HT1080 (cell line): ENCODE measurements at places on chromosomes 2 and 18. TPM values are rescaled to one million over a fixed set of nuclear protein-coding genes. Genes with fewer than 3 reads are reported as not detected.

GAL3ST2 gene
- not detected in 2 replicates for total RNA-seq

PRLH gene
- not detected in 2 replicates for total RNA-seq

CYRIA gene
- 6.1 and 11.1 TPM in 2 replicates for total RNA-seq

CRYBA2 gene
- not detected in 2 replicates for total RNA-seq

ANKRD12 gene
- 5.8 and 9.3 TPM in 2 replicates for total RNA-seq

CRYGC gene
- 0.17 TPM in 1 of 2 replicates, not detected in the other for total RNA-seq

RRM2 gene
- 98.1 and 195 TPM in 2 replicates for total RNA-seq

HNMT gene
- not detected in 2 replicates for total RNA-seq

ST3GAL5 gene
- total RNA-seq: 1.2 TPM in 2 replicates

CAPN13 gene
- total RNA-seq: not detected in 2 replicates

GRCh38 chr2:40062381-40062780 lies 283.3 kb upstream of the THUMPD2 start:
- DNase-seq: no peak

DNA sequence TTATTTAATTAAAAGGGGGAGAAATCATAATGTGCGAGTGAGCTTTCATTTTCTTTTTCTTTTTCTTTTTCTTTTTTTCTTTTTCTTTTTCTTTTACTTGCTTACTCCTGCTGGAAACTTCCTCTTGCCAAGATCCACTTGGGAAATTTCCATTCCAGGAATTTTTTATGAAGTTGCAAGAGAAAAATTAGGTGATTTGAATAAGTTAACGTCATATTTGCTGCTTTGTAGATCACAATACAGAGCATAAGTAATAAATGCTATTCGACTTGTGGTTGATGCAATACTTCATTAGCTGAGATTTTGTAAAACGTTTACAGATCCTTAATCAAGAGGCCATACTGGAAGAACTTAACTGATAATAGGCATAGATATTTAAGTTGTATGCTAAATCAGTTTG lies 354.7 kb upstream of the SMIM21 start:
- DNase-seq: no peak

DNA sequence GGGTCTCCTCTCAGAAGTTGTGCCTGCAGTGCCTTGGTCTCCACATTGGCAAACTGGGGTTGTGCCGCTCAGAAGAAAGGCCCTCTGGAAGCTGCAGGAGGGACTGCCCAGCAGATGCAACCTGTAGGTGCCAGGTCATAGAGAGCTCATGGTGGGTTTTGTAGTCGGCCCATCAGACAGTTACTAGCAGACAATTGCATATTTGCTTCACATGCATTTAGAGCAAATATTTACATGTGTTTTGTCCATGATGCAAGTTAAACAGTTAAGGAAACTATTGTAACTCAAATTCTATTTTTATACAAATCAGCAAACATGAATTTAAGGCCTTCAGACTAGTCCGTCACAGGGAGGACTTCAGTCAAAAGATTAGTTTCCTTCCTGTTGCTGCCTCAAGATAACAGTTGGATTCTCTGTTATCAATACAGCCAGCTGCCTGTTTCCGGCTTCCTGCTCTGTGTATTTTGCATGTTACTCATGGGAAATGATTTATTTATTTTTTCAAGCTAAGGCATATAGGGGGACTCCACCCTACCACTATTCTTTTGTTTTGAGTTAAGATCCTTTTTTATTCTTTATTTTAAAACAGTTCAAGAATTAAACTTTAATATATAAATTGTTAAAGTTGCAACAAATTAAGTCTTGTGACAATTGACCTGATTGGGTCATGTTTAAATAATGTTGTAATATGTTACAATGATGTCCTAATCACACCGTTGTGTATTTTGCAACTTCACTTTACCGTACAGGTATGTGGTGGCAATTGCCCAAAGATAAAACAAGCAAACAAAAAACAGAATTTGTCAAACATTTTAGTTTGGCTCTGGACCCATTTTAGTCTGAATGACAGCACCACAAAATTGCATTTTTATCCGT lies 133.5 kb downstream of the SPTBN1 start:
- DNase-seq: peak; percentile 58

DNA sequence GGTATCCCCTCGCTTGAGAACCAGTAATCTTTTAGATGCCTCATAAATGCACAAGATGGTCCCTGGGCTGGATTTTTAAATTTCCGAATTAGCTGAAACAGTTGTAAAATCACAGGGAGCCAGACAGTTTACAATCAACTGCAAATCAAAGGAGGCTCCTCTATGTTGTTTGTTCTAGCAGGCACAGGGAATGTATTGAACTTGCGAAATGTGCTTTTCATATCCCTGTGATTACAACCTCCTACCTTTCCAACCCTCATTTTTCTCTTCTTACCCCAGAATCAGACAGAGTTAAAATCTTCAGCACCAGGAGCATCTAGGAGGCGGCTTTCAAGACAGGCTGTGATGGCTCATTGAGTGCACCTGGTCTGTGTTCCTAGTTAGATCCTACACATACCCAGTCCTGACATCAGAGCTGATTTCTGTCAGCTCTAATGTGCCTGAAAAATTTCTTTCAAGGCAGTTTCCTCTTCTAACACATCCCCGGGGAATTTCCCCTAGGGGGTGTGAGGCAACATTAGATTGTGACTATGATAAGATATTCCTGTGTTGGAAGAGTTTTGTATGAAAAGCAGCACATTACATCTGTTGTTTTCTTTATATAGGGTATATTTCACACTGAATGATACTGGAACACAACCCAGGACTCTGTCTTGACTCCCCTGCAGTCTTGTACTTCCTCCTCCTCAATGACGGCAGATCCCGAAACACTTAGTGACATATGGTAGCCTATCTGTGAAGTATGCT lies 17.9 kb upstream of the CAVIN2 start:
- DNase-seq: no peak

DNA sequence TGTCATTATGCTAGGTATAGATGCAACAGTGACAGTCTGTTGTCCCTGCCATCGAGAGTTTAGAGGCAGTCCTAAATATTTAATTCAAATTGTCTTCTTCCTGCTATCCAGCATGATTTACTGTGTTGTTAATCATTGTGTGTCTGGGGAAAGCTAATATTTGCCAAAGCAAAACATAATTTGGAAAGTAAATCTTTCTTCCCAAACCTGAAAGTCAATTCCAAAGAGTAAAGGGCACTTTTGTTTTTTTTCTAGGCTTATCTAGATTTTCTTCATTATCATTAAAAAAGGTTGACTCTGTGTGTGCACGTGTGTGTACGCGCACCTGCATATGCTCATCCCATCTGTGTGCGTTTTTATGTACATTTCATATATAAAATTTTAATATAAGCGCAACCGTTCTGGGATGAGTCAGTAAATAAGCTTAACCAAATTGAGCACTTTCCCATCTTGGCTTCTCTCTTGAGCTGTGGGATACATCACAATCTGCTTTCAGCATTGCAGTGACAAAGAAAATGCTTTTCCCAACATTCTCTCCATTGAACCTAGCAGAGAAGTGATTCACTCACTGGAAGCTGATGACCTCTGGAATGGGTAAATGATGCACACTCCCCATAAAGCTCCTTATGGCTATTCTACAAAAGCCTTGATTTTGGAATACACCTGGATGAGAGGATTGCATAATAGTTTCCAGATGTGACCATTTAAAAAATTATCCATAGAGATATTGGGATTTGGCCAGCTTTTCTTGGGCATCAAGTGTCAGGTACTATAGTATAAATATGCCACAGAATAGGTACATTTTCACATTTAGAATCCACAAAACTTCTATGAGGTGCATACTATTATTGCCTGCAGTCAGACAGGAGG lies 488.4 kb downstream of the ADCYAP1 start:
- no peak for DNase-seq

- no peak for DNase-seq
These were observed 585.0 kb upstream of the NXPH2 start for GRCh38 chr2:139365189-139365588.

- no peak for DNase-seq
These were observed 14.3 kb upstream of the D2HGDH start for GRCh38 chr2:241720099-241720498.

- peak; percentile 68 for DNase-seq
These were observed 105.5 kb upstream of the NEUROD1 start for GRCh38 chr2:181785691-181786344.

- no peak for DNase-seq
These were observed 287.7 kb downstream of the FBXO15 start for GRCh38 chr18:73859837-73860397.

DNA sequence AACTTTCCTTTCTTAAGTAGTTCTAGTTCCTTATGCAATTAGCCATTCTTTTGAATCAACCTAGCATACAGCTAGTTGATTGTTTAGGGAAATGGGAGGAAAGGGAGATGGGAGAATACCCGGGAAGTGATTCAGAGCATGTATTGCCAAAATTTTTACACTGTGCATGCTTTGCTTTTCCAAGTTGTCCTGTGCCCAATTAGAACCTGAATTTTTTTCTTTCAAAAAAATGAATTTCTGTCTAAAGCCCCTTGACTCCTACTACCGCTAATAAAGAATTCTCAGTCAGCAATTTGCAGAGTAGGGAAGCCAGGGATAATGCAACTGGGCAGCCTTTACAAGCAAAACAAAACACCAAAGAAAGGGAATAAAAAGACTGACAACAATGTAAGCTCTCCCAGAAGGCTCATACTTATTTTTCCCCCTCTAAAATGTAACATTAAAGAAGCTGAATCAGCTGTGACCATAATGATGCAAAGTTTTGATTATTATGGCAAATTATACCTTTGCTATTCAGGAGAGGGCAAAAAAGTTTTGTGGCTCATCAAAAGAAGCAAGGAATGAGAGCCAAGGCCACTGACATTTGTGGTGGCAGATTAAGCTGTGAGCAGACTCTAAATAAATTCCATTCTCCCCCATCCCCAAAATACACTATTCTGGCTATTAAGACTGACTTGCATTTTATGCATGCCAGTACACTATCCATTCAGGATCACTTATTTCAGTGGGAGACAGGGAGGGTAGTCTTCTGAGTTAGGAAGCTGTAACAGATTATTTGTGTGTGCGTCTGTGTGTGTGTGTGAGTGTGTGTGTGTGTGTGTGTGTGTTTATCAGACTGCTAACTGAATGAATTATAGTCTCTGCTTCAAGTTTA lies 174.3 kb downstream of the ERBB4 start:
- peak; percentile 56 for DNase-seq

DNA sequence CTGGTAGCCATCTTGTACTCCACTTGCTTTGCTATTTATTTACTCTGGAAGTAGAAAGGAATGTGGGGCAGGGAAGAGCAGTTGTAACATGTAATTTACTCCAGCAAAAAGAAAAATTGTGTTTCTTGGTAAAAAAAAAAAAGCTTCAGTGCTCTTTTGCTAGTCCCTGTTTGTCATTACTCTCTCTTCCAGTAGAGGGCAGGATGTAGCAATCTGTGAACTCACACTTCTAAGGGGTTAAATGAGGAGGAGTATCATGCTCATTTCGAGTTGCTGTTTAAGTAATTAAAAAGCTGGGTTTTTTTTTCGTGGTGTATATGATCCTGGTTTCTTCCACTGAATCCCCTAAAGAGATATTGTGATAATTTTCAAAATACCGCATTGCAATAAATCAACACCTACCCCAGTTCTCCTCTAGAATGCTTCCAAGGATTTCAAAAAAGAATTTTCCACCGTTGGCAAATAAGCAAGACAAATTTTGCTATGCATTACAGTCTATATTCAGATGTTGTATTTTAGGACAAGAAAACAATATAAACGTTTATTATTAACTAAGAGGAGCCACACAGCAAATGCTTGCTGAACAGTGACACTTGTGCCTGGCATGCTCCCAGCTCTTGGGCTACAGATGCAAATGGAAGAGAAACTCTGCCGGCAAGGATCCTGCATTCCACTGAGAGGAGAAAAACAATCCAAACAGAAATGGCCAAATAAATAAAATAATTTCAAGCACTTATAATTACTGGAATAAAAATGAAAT lies 261.6 kb downstream of the ASXL3 start:
- peak; percentile 47 for DNase-seq

DNA sequence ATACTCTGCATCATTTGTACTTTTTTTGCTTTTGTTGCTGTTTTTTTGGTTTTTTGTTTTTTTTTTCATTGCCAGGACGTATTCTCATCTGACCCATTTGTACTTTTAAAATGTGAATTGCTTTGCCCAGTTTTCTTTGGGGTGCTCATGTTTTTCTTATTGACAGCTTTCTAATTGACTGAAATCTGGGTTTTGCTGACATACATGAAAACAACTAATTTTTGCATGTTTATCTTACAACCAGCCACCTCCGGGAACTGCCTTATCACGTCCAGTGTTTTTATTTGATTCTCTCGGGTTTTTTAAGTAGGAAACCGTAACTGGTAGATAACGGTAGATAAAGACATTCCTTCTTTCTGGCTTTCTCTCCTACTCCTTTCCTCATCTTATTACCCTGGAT lies 38.6 kb downstream of the SNORC start:
- DNase-seq: no peak

DNA sequence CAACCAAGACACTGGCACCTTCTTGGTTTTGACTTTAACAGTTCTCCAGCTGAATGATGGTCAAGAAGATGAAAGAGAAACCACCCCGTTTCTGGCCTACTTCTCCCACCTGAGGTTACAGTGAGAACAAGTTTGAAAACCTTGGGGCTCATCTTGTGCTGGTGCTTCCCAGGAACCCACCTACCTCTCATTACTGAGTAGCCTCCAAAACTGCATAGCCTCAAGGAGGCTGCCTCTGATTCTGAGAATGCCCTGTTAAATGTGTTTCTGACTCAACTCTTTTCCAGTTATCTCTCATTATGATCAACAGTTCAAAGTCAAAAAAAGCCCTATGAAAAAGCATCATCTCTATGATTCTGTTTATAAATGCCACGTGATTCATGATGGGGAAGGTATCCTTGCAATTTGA lies 121.9 kb downstream of the CACNB4 start:
- DNase-seq: no peak

- peak; percentile 75 for DNase-seq
These were observed at the start of gene CAPG for GRCh38 chr2:85409845-85410583. TSS of gene CAPG (minus strand) at chr2:85410366. CDS start at chr2:85402145, 8,221 bp downstream.

DNA sequence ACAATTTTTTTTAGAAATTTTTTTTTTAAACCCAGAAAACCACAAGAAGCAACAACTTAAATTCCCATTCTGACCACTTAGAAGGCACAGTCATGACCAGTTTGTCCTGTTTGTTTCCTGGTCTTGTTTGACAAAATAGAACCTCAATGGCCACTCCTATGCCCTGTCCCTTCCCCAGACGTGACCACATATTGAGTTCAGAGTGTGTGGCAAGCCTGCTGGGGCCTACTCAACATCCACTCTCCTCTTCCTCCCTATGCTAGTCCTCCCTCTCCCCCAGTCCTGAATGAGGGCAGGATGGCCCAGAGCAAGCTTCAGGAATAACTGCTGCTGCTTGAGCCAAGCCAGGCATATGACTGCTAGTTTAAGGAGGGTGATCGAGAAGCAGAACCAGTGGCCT lies 89.6 kb downstream of the PRELID3A start:
- DNase-seq: no peak

DNA sequence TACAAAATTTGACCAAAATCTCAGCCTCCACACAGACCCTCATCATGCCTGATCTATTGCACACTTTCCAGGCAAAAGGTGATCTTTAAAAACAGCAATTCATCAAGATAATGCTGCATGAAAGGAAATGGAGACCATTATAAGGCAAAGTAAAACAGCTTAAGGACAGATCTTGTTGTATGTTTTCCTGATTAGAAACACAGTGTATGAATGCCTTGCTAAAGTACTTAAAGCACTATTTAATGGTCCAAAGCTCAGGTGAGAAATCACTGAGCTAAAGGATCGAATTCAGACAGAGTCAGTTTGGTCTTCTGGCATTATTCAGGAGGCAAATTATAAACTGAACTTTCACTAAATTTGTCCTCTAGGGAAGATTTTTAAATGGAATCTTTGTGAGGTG lies 18.7 kb upstream of the FTCDNL1 start:
- no peak for DNase-seq
